DND-41 (cell line): ENCODE measurements at places on chromosomes 7 and 10.

- DNase-seq = no peak
Observed at GRCh38 chr10:5814110-5815107, 1.2 kb upstream of the GDI2 start.

DNA sequence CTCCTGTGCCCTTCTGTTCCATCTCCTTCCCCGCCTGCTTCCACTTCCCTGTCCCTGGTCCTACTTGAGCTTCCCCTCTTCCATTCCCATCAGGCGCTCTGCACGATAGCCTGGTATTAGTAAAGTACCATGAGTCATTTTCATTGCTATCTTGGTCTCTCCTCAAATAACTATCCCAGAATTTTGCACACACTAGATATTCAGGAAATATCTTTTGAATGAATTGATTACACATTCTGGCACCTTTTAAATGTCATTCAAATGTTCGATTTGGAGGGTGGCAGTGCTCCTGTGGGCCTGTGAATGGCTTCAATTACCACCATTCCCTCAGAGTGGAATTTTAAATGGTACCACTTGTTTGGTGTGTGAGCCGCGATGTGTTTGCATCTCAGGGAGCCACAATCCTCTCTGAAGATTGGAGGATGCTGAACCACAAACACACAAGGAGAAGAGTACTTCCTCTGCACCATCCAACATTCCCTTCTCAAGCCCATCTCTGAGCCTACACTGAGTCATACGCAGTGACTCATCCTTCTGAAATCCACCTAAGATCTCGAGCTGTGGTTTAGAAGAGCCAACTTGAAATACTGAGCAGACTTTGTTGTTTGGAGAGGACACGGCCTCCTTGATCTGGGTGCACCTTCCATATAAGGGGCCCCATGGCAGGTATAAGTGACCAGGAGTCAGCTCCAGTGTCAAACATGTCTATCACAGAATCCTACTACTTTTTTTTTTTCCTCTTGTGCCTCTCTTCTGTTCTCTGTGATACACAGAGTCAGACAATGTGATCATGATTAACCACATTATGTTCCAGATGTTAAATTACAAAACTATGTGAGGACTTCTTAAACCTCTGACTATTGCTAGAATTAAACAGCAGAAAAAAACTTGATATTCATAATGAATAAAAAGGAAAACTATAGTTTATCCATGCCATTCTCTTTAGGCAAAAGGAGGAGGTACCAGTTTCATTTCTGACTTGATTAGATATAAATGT lies 81.9 kb downstream of the BMPER start:
- DNase-seq = no peak

- no peak for DNase-seq
Observed at GRCh38 chr10:24210501-24210900, 1.6 kb downstream of the KIAA1217 start.

DNA sequence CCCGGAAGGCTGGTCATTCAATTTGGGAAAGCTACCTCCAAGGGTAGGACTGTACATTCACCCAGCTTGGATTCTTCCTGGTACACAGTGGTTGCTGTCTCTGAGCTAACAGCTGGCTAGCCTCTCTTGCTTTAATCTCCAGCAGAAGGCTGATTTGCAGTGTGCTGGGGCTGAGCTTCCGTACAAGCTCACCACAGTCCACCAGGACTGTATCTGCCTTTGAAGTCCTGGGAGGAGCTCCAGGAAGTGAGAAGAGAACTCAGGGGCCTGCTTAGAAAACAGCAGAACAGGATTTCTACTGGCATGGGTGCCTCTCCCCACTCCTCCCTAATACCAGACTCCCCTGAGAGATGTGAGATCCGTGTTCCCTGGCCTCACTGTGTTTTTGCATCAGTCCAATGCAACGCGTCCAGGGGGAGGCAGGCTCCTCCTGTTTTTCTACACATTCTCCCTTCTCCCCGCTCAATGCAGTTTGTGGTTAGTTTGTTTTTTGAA lies 6.6 kb downstream of the AFAP1L2 start:
- peak; percentile 23 for DNase-seq

- DNase-seq = no peak
Observed at GRCh38 chr10:92342796-92343195, 51.8 kb downstream of the MARCHF5 start.

DNA sequence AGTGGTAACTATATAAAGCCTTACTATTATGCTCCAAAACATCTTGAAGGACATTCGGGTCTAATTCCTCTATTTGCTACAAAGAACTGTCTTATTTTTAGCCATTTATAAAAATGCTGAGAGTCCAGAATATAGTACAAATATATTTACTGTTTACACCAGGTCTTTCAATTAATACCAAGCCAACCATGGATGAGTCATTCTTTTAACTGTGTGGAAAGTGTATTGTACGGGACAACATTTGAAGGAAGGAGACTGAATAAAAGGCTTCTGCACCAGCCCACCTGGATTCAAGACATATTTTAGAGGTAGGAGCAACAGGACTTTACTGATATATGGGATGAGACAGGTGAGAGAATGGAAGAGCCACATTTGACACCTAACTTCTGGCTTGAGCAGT lies 35.4 kb downstream of the MASTL start:
- DNase-seq = no peak

DNA sequence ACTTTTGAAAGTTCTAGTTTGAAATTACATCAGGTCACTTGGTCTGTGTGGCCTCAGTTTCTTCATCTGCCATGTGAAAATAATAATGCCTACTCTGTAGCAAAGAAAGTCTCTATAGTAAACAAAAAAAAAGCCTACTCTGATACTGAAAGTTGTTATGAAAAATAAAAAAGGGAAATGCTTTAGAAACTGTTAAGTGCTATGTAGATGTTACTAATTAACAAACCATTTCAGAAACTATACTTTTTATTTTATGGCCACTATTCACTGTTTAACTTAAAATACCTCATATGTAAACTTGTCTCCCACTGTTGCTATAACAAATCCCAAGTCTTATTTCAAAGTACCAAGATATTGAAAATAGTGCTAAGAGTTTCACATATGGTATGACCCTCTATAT lies 50.6 kb downstream of the CFTR start:
- no peak for DNase-seq

- DNase-seq = no peak
Observed at GRCh38 chr7:77766801-77767605, 31.2 kb downstream of the TMEM60 start.

DNA sequence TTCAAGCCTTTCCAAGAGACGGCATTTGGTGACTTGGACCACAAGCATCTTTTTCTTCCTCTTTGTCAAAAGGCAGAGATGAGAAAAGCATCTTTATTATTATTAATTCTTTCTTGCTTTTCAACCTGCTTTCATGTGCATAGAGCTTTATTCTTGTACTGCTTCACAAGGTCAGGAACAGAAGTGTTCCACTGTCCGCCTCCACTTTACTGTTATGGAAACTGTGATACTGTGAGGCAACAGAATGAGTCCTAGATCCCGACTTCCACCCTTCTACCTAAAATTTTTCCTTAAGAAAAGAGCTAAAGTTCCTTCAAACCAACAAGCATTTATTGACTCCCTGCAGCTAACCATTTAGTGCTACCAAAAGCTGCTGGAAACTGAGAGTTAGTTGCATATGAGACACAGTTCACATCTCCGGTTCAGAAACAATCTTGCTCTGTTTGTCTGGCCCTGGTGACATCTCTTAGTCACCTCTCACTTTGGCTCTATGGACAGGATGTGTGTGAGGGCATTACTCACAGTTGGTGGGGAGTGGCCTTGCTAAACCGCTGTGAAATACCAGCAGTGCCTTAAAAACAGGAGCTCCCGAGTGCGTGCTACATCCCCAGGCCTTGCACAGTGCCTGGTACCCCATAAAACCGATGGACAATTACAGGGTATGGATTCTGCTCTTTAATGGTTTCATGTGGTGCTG lies 77.1 kb upstream of the TRIL start:
- DNase-seq = no peak

- DNase-seq = no peak
Observed at GRCh38 chr7:108026116-108026515, 23.2 kb upstream of the LAMB1 start.

DNA sequence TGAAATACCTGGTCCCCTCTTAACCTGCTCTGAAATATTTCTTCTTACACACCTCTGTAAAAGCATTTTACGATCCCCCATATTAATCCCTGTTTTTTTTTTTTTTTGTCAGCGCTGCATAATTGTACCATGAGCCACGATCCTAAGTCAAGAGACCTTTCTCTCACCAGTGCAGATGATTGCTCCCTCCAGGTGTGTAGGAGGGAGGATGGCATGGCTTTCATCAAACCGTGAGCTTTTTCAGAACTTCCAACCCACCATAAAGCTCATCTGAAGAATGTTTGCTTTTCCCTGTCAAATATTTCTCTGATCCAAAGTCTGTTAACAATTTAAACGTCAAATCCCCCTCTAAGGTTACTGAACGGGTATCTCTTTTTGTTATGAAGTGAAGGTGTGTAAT lies 28.2 kb upstream of the SEPHS1 start:
- no peak for DNase-seq

DNA sequence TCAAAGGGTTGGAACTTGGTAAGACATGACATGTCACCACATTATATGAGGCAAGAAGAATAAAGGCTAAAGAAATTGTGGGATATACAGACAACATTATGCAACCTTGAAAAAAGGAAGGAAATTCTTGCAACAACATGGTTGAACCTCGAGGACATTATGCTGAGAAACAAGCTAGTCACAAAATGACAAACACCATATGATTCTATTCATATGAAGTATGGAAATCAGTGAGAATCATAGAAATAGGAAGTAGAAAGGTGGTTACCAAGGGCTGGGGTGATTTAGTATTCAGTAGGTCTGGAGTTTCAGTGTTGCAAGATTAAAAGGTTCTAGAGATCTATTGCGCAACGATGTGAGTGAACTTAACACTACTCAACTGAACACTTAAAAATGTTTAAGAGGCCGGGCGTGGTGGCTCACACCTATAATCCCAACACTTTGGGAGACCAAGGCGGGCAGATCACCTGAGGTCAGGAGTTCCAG lies 126.9 kb upstream of the TBX20 start:
- DNase-seq = no peak

DNA sequence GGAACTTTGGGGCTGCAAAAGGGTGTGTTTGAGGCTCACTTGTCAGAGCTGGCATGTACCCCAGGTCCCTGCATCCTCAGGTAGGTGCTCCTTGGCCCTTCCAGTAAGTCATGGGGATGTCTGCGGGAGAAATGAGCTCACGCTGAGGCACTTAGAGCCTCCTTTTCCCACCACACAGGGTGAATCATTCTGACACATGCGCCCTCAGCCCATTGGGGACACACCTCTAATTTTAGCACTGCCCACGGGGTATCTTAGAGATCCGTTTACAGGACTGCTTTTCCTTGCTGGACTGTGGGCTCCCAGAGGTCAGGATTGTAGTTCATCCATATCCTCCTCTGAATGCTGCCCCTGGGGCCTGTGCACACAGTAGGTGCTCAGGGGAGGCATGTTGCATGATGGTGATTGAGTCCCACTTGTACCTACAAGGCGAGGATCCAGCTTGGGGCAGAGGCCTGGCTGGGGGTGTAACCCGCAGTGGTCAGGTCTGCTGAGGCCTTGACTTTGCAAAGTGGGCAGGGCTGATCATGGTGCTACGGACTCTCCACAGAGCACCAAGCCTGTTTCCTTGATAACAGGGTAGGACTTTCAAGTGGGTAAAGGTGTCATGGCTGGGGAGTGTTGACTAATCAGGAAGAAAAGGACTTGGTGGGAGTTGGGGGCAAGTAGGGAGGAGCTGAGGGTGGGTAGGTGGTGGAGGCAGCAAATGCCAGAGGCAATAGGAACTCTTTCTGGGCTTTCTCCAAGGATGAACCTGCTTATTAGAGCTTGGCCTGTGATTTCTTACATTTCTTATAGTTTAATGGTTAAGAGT lies 5.8 kb downstream of the TSPAN15 start:
- no peak for DNase-seq

DNA sequence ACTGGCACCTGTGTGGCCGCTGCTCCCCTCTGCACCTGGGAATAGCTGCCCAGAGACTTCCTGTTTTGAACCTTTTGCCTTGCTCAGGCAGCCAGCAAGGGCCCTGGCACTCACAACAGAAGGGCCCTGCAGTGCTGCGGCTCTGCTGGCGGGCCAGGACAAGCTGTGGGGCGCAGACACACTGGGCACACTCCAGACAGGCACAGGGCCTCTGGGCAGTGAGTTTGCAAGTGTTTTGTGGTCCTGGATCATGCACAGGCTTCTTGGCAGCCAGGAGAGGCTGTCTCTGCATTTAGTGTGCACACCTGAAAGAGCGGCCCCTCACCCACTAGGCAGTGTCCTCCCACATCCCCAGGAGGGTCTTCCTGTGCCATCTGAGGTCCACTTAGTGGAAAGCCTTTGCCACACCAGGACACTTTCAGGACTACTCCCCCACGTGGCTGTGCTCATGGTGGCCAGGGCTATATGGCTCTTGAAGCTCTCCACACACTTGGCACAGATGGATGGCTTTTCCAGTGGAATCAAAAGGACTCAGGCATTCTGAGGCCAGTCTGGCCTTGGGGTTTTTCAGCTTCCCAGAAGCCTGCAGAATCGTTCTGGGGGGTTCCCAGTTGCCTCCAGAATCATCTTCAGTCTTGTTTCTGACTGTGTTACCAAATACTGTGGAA lies 5.0 kb upstream of the ATP6V0E2 start:
- no peak for DNase-seq

DNA sequence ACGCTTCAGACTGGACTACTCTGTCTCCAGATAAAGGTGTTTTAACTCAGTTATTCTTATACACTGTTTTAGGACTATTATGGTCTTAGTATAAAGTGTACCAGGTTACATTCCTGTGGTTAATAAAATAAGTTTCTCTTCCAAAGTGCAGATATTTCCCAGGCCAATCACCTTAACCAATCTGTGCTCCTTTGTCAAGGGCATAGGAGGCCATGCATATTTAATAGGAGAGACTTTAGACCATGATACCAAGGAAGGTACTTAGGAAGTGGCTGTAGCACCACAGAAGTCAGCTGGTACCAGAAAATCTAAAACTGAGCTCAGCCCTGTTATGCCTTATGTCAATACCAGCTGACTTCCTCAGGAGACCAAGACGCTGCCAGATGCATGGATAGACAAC lies 226.5 kb upstream of the TMEM72 start:
- DNase-seq = no peak

- no peak for DNase-seq
Observed at GRCh38 chr10:119867317-119867716, 5.3 kb downstream of the MCMBP start.

- DNase-seq = no peak
Observed at GRCh38 chr7:90972906-90973550, 291.2 kb upstream of the FZD1 start.

GRCh38 chr7:156109988-156110387 lies 297.7 kb upstream of the SHH start:
- DNase-seq = no peak

- no peak for DNase-seq
Observed at GRCh38 chr7:77217474-77218185, 18.0 kb upstream of the FGL2 start.

DNA sequence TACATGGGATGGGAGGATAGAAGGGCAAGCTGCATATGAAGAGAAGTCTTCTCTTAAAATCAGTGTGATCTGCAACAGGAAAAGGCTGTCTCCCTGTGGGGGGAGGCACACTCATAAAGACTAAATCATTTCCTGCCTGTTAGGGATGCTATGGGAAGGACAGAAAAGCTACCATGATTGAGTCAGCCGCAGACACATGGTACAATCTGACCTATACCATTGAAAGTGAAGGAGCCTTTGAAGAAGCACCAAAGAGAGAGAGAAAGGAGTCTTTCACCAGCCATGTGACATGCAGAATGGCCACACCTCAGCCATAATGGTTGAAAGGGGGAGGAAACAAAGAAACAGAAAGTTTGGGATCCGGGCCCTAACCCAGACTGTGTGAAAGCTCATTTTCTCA lies 29.1 kb downstream of the NUDCD3 start:
- peak; percentile 20 for DNase-seq

GRCh38 chr7:29468196-29468595 lies 95.4 kb upstream of the PRR15 start:
- DNase-seq = no peak

- DNase-seq = no peak
Observed at GRCh38 chr10:71112138-71112785, 100.1 kb upstream of the UNC5B start.
